ENCODE measurements at places on chromosomes 5 and 9.

- no peak for DNase-seq
Observed at GRCh38 chr9:4221931-4222330, 77.9 kb downstream of the GLIS3 start.

- no peak for DNase-seq
Observed at GRCh38 chr5:179820127-179820482, 600 bp upstream of the SQSTM1 start.

DNA sequence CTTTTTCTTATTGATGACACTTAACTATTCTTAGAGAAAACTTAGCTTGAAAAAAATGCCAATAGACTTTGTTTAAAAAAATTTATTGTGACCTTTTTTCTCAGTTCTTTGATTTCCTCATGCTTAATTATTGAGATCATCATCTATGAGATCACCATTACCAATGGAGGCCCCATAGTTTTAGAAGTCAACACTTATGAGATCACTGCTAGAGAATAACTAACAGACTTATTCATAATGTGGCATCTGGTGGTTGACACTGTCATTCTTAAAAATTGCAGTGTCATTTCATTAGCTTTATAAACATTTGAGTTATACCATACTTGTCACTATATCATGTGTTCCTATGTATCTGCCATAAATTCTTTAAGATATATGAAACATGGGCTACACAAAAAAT, 14.9 kb upstream of the FEM1C start:
- no peak for DNase-seq

DNA sequence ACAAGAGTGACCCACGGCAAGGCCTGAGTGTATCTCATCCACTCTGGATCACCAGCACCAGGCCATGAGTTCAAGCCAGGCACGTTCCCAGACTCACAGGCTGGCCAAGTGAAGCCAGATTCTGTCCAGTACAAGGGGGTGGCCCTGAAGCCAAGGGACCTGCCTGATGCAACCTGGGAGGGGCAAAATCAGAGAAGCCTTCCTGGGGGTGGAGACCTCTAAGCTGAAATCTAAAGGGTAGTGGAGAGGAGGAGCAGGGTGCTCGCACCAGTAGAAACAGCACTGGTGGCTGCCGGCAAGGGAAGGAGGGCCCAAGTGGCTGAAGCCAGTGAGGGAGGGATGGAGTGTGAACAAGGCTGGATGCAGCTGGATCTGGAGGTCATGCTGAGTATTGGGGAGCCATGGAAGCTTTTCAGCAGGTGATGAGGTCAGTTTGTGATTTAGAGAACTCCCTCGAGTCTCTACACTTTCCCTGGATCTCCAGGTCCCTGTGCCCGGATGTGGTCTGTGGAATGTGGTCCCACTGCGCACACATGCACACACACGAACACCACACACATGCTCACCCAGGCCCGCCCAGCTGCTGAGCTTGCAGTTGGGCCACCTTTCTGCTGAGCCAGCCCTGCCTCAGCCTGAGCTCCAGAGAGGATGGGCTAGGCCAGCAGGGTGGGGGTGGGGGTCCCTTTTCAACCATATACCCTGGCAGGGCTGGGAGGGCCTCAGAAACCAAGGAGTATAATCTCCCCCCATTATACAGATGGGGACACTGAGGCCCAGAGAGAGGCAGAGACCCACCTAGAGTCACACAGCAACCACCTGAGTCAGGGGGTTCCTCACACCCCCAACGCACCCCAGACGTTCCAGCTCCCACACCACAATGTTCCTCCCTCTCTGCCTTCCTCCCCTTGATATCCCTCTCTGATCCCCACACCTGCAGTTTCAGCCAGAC, 1.6 kb downstream of the PIP5KL1 start:
- DNase-seq = no peak

GRCh38 chr5:119292701-119293515, 62.9 kb upstream of the TNFAIP8 start:
- no peak for DNase-seq

Data from hypothalamus (tissue), 51 donors.